ENCODE measurements at places on chromosomes 12 and 14. TPM values are rescaled to one million over a fixed set of nuclear protein-coding genes. Genes with fewer than 3 reads are reported as not detected.

GRCh38 chr12:1946296-1946695 lies 27.8 kb upstream of the CACNA2D4 start:
- no peak for DNase-seq

GRCh38 chr14:37711831-37712475 lies 116.5 kb downstream of the TTC6 start:
- no peak for DNase-seq

DNA sequence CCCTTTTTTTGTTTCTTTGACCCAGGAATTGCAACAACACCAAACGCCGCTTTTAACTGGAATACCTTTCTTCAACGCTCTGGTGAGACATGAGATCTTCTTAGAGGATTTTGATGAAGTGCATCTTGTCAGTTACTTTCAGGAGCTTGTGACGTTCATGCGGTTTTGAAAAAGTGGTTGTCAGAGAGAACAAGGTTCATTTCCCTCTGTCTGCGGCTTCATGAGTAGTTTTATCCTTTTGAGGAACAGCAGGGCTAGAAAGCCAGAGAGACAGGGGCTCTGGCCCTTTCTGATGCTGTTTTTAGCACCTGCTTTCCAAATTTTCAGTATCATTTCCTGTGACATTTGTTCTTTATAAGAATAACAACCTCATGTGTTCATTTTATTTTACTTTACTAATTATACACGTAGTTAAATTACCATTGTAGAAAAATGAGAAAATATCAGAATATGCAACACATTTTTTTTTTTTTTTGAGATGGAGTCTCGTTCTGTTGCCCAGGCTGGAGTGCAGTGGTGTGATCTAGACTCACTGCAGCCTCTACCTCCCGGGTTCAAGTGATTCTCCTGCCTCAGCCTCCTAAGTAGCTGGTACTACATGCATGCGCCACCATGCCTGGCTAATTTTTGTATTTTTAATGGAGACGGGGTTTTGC lies 61.8 kb downstream of the GLT1D1 start:
- peak; percentile 83 for DNase-seq

GRCh38 chr12:89701606-89702206 lies 6.9 kb downstream of the ATP2B1 start:
- DNase-seq: peak; percentile 7

DNA sequence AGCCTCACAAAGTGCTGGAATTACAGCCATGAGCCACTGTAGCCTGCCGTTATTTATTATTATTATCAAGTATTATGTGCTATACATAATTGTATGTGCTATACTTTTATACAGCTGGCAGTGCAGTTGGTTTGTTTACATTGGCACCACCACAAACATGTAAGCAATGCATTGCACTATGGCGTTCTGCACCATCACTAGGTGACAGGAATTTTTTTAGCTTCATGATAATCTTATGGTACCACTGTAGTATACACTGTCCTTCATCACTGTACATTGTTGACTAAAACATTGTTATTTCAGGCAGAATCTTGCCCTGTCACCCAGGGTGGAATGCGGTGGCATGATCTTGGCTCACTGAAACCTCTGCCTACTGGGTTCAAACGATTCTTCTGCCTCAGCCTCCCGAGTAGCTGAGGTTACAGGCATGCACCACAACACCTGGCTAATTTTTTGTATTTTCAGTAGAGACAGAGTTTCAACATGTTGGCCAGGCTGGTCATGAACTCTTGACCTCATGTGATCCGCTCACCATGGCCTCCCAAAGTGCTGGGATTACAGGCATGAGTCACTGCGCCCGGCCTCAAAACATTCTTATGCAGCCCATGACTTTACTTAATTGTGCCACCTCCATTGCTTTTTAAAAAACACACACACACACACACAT lies 17.1 kb downstream of the MRPL42 start:
- no peak for DNase-seq

DNA sequence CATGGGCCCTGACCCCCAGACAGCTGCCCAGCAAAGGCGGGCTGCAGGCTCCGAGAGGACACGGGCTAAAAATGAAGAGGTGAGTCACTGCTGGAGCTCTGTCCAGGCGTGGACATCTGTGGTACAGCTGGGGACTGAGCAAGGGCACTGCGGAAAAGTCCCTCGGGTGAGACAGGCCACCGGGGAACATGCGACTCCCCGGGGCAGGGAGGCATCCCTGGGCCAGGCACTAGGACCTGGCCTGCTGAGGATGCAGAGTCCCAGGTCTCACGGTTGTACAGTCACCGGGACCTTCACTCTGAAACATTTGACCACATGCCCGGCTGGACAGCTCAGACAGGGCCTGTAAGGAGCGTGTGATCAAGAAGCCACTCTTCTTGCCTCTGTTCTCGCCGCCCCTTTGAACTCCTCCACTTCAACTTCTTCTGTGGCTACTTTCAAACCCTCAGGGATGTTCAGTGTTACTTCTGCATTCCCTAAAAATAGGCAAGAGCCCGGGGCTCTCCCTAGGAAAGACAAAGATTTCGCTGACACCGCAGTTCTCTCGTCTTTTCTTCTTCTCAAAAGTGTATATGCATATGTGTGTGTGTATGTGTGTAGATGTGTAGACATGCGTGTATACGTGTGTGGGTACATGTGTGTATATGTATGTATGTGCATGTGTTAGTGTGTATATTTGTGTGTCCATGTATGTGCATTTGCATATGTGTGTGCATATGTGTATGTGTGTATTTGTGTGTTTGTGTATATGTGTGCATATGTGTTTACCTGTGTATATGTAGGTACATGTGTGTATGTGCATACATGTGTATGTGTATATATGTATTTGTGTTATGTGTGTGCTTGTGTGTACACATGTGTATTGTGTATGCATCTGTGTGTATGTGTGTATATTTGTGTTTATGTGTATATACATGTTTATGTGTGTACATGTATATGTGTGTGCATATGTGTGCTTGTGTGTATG lies 5.0 kb upstream of the RFLNA start:
- no peak for DNase-seq

- DNase-seq: no peak
These were observed 37.7 kb downstream of the KCNMB4 start for GRCh38 chr12:70403826-70404225.

- no peak for DNase-seq
These were observed 67.7 kb upstream of the CD163 start for GRCh38 chr12:7571257-7571656.

- no peak for DNase-seq
These were observed 69.9 kb upstream of the AVPR1A start for GRCh38 chr12:63220921-63221320.

DNA sequence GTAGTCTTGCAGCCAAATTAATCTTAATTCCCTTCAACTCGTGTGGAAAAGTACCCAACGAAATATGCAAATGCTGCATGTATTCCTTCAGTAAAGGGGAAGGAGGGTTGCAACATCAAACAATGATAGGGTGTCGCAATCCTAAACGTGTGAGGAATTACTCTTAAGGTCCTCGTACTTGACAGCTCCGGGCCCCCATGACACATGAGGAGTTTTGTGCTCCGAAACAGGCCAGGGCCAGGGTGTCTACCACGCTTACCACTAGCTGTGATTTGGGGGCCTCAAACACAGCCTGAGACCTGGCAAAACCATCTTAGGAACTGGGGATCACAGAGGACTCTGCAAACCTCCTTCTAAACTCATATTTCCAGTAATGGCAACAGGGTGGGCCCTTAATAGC lies 20.4 kb downstream of the FOS start:
- DNase-seq: no peak

The STON2 gene
- not detected for total RNA-seq

- DNase-seq: no peak
These were observed 3.7 kb downstream of the KERA start for GRCh38 chr12:91053951-91054715.

The SYNE2 gene
- total RNA-seq: 29.0 TPM

DNA sequence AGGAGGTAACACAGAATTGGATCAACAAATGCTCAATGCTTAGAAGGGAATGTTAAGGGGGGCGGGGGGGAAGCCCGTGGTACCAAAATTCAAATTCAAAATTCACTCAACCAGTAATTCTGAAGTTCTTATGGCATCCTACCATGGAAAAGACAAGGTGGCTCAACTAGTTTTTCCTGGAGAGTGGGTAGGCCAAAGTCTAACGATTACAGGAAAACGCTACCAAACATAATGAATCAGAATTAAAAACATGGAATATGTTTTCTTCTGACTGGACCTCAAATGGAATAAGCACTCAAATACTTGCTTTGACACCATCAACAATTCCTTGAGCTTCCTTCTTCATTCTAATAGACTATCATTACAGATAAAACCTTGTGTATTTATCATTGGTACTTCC lies 2.3 kb downstream of the NACA start:
- DNase-seq: no peak

GRCh38 chr14:40955131-40955505 lies 651.6 kb upstream of the LRFN5 start:
- DNase-seq: no peak

All from activated CD8-positive, alpha-beta T cell treated with anti-CD3 and anti-CD28 coated beads for 36 hours (primary cell).